ENCODE measurements at places on chromosomes 2 and 18.

GRCh38 chr2:241350878-241351639 is 5.0 kb upstream of the FARP2 start:
- no peak for DNase-seq

DNA sequence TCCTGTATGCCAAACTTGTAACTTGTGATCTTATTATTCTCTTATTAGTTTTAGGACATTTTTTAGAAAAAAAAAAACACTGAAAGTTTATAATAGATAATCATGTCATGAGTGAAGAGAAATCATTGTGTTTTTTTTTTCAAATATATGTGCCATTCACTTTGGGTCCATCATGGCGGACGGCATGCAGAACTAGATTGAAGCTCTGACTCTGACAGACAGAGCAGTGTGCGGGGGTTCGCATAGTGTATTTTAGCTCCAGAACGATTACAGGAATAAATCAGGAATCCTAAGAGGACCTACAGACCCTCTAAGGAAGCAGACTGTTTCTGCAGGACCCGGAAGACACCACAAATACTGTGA is 484.4 kb upstream of the REG3G start:
- no peak for DNase-seq

DNA sequence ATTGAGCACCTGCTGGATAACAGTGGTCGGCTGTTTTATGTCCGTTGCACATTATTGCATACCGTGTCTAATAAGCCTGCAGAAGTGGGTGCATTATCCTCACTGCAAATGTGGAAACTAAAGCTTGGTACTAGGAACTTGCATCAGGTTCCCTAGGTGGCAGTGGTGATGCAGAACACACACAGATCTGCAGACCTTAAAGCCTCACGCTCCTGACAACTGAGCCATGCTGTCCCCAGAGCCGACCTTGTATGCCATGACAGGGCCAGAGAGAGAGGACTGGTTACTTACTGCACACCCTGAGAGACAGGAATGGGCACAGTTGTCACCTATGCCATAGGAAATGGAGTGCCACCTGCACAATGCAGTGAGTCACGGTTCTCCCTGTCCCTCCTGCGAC is 151.8 kb downstream of the SH3RF3 start:
- no peak for DNase-seq

DNA sequence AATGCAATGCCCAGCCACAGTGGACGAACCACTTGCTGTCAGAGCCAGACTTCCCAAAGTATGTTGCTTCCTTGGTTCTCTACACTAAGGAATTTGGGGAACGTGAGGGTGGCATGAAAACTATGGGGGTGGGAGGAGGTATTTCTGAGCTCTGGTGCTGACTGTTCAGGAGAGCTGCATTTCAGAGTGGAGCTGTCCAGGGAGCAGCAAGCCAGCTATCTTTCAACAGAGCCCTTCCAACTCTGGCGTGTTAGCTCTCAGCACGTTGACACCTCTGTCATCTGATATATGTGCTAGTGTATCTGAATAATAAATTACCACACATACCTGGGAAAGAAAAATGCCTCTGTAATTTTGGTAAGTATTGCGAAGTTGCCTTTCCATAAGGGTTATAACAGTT is 66.1 kb downstream of the SAP130 start:
- DNase-seq: no peak

- no peak for DNase-seq
Measured at GRCh38 chr2:10431797-10432196, 16.3 kb downstream of the ODC1 start.
